ENCODE measurements at places on chromosomes 2 and 18.

GRCh38 chr18:76258209-76258608, 236.8 kb downstream of the ZNF516 start:
- peak; percentile 12 for DNase-seq

DNA sequence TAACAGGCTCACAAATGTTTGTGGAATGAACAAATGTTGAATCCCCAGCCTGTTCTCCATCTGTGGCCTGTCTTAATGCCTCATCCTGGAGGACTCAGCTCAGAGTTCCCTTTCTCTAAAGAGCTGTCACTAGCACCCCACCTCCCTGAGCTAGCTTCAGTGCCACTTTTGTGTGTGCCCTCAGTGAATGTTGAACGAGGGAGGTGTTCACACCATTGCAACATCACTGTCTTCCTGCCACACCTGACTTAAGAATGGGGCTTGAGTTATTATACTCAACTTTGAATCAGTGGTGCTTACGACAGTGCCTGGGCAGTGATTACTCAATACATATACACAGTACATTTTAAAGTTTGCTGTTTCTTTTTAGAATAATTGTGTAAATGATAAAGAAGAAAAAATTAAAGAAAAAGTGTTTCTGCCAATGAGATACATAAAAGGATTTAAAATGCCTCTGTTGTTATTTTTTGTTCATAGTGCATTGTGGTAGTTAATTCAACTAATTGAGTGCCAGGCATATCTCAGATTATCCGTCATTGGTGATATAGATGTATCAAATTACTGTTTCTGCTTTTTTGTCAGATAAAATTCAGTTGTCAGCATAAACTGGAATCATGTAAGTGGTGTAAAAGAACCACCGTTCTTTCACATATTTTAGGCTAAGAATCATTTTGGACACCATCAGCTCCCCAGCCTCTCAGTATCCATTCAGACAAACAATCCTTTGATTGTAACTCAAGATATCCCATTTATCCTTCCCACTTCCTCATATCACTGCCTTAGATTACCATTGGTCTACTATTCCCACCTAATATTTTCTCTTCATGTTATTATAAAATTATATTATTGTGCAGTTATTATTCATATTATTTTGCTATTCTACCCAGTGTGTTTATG, 304.7 kb downstream of the PTPRM start:
- peak; percentile 70 for DNase-seq

DNA sequence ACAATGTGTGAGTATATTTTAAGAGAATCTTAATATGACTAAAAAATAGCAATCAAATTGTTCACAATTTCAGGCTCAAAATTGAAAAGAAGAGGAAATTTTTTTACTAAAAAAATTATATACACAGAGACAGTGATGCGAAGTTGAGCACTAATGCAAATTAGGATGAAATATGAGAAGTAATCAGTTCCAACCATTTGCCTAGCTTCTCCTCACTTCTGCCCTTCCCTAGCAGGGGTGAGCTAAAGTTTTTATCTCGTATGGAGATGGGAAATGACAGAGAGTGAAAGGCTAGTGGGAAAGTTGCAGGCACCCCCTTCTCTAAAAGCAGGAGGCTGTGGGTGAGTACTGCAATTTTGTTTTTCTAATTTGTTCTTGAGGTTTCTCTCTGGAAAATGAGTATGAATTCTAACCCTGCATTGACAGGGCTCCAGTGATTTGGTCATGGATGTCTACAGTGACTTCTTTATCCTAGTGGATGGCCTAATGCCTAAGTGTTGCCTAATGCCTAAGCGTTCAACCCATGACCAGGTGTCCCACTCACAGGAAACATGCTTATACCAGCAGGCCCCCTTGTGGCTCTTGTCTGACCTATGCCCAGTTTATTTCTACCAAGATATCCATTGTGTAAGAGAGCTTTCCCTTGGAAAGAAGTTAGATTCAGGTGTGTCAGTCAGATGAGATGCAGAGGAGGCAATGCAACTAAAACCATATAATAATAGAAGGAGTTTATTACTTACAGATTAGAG, 78.0 kb upstream of the HNMT start:
- no peak for DNase-seq

DNA sequence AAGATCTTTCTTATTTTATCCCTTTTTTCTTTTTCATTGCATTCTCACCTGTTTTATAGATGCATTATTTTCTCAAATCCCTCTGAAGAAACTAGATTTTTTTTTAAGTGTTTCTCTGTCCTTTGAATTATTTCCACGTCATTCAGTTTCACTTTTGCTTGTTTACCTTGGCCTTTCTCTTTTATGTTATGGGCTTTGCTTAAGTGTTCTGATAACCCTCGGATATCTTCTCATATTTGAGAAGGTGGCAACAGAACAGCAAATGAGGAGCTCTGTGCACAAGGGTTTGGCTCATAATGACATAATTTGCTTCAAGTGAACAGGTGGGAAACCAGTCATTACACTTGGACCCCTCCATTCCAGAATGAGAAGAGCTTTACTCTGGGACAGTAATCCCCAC, 111.9 kb downstream of the C1D start:
- DNase-seq, result no peak

DNA sequence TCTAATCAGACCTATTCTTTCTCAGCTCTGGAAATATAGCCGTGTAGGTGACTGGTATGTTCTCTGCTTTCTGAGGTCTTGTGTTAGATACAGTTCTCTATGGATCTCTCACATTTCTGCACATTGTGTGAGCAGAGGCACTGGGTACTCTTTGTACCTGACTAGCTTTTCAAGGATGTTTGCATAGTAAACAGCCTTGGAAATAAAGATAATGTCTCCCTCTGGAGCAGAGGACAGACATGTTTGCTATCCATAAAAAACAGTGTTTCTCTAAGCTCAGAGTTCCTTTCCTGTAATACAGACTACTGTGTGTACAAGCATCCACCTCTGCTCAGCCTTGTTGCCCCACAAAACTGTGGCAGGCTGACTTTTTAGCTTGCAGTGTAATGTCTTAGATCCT, 279.2 kb downstream of the CTNNA2 start:
- DNase-seq, result no peak

GRCh38 chr2:191552066-191552465, 125.9 kb upstream of the NABP1 start:
- DNase-seq, result no peak

GRCh38 chr18:28048612-28049011, 128.3 kb downstream of the CDH2 start:
- DNase-seq, result no peak

DNA sequence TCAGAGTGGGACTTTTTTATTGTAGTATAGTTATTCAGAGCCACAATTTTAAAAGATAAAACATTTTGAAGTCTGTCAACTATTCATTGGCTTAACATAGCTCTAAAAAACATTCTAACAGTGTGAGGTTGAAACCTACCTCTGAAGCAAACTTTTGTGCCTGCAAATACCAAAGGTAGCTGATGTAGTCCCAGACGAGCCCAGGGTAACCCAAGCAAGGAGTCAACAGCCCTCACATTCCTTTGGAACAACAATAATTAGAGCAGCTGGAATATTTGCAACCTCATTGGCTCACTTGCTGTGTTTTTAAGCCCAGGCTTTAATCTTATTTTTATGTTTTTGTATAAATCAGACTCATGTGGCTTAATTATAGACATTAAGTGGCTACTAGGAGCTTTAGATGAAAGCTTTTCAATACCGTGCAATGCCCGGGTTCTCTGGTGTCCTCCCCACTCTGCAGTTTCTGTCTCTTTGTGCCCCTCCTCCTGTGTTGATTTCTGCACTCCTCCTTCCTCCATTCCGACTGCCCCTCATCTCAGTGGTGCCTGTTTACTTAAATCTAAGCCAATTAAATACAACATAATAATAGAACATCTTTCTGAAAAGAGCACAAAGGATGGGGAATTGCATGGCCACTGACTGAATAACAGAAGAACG, 157.9 kb upstream of the UNC80 start:
- DNase-seq, result no peak

- DNase-seq, result no peak
Observed at GRCh38 chr2:17615728-17616351, 75.3 kb downstream of the VSNL1 start.

GRCh38 chr2:24163601-24164000, 11.3 kb upstream of the FAM228A start:
- DNase-seq, result no peak

GRCh38 chr2:227344231-227344630, 19.2 kb downstream of the MFF start:
- no peak for DNase-seq

GRCh38 chr2:174773215-174773614, 8.9 kb upstream of the CHRNA1 start:
- DNase-seq, result no peak

DNA sequence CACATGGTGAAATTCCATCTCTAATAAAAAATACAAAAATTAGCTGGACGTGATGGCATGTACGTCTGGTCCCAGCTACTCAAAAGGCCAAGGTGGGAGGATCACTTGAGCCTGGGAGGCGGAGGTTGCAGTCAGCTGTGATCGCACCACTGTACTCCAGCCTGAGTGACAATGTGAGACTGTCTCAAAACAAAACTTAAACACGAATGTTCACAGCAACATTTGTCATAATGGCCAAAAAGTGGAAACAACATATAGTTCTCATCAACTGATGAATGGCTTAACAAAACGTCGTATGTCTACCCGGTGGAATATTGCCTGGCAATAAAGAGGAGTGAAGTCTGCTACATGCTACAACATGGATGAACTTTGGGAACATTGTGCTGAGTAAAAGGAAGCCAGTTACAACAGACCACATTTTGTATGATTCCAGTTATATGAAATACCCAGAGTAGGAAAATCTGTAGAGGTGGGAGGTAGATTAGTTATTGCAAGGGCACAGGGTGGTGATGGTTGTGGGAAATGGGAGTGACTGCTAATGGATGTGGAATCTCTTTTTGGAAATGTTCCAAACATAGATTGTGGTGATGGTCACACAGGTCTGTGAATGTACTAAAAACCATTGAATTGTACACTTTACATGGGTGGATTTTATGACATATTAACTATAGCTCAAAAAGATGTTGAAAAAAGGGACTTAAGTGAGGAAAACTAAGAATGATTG, 478.2 kb downstream of the PTPRM start:
- no peak for DNase-seq

DNA sequence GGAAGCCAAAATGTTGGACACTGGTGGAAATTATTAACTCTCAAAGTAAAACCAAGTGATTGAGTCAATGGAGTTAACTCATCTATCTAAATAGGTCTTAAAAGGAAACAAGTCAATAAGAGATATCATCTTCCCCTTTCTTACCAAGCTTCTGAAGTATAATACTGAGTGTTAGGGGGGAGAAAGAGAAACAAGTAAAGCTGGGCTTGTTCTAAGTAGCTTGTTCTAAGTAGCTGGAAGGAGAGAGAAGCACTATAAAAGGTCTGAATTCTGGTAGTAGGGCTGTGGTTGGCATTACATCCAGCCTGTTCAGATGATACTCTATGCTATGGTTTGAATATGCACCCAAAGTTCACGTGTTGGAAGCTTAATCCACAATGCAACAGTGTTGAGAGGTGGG, 26.8 kb downstream of the YES1 start:
- DNase-seq, result no peak

- no peak for DNase-seq
Observed at GRCh38 chr2:75621228-75621627, 25.4 kb upstream of the MRPL19 start.

All from epithelial cell of prostate (primary cell).